ENCODE measurements at places on chromosomes 2 and 18.

- no peak for DNase-seq
Measured at GRCh38 chr18:30440351-30440750, 602.2 kb downstream of the DSC3 start.

DNA sequence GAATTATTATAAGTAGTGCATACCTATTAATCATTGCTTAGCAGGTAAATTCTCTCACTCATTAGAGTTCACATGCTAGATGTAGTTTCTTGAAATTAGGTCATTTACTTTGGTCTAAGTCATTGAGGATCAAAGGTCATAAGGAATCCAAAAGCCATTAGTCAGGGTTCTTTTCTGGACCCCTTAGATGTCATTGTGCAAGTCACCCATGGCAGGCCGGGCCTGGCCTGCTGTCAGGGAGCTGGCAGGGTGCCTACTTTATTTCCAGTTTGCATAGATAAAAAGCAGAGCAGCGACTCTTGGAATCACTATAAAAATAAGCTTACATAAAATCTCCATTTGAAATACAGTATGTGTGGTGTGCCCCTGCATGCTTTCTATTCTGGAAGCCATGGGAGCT is 91.3 kb downstream of the MEIS1 start:
- no peak for DNase-seq

GRCh38 chr2:16413285-16413684 is 252.3 kb downstream of the CYRIA start:
- no peak for DNase-seq

GRCh38 chr2:150520887-150521664 is 33.6 kb upstream of the RND3 start:
- DNase-seq, result no peak

- DNase-seq, result no peak
Measured at GRCh38 chr2:164700390-164700789, 79.1 kb upstream of the GRB14 start.

DNA sequence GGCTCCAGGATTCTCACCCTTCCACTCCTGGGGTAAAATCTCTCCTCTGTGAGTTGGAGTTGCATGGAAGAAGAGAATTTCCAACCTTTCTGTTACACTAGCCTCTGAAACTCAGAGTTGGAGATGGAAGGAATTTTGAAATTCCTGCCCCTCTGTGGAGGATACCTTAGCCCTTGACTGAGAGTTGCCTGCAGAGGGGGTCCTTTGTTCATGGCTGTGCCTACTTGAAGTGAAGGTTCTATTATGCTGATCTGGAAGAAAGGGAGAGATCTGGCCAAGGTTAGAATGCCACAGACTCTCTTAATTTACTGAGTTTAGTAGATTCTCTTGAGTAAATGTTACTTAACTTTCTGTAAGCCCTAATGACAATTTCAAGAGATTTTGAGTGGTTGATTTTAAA is 626.6 kb upstream of the GYPC start:
- no peak for DNase-seq

DNA sequence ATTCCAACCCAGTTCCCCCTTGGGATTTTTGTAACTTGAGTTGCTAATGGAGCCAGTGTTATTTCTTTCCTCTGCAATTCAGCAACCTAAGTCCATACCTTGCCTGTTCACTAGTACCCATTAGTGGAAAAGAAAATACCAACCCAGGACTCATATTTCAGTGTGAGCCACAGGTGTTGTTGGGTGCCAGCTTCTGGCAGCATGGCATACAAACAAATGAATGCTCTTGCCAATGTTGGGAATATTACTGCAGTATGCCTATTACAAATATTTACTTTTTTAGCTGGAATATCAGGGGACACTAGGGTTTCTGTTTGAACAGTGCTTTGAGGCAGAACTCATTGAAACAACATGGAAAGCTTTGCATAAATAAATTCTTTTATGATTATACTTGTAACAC is 130.2 kb downstream of the NCKAP5 start:
- DNase-seq, result no peak

GRCh38 chr2:113711851-113712250 is 44.6 kb downstream of the SLC35F5 start:
- DNase-seq, result no peak

- DNase-seq, result no peak
Measured at GRCh38 chr18:34626404-34627136, 83.5 kb upstream of the DTNA start.

GRCh38 chr2:135030826-135031225 is 16.4 kb downstream of the MAP3K19 start:
- DNase-seq, result no peak

DNA sequence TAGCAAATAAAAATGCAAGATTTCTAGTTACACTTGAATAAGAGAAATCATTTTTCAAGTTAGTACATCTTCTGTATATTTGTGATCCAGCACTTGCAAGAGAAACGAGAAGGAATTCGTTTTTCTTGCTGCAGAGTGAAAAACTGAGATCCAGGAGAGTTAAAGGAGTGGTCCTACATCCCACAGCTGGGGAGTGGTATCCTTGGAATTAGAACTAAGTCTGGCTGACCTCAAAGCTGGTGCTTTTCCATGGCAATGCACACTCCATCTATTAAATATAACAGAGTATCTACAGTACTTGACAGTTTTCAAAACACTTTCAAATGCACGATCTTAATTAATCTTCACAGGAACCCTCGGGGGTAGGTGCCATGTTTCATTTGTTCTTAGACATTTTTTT is 46.8 kb downstream of the TRIB2 start:
- DNase-seq, result no peak

DNA sequence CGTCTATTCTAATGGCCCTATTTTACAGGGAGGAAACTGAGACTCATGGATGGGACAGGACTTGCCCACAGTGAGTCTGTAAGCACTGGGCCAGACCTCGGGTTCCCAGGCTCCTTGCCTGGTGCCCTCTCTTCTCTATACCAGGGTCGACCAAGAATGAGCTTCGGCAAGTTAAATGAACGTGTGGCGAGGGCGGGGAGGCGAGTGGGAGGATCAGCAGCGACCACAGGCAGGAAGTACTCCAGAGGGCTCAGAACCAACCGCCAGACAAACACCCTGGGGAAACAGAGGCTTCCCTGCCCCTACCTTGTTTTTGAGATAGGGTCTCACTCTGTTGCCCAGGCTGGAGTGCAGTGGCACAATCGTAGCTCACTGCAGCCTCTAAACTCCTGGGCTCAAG is 177.7 kb upstream of the SMAD2 start:
- DNase-seq, result no peak

DNA sequence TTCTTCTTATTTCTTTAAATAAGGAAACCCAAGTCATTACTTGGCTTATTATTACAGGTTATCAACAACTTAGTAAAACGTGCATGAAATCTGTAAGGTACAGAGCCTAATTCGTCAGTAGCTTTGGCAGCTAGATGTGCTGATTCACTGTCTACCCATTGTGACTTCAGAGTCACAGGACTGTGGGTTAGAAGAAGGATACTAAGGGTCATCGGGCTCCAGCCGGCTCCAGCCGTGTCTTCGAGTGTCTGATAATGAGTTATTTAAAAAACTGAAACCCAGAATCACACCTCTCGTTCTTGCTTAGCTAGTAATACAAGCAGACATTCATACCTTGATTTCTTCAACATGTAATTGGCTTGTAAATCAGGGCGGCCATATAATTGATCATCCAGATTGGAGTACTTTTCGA is 170.5 kb downstream of the FMNL2 start:
- no peak for DNase-seq

DNA sequence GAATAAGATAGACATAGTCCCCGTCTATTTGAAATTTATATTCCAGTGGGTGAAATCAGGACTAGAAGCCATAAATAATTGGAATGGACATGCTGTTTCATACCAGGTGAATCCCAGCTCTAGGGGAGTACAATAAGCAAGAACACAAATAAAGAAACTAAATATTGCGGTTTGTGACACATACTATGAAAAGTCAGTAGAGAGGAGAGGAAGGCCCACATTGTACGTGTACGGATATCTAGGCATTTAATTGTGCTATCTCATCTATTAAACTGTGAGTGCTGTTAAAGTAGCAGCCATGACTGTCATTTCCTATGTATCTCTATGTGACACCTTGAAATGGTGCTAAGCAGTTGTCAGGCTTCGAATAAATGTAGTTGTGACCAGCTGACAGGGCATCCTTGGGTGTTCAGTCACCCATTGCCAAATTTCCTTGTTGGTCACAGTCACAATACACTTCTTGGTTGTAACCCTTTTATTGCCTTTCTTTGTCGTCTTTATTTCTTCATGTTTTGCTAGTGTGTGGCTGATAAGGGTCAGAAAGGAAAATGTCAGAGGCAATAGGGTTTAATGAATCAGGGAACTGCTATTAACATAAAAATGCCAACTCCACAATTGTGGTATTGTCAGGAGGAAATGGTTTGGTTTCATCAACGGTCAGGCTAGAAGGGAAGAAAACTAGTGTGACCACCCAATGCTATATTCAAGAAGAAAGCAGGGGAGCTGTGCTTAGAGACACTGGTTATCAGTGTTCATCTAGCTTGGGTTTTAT is 31.5 kb downstream of the CPO start:
- no peak for DNase-seq

DNA sequence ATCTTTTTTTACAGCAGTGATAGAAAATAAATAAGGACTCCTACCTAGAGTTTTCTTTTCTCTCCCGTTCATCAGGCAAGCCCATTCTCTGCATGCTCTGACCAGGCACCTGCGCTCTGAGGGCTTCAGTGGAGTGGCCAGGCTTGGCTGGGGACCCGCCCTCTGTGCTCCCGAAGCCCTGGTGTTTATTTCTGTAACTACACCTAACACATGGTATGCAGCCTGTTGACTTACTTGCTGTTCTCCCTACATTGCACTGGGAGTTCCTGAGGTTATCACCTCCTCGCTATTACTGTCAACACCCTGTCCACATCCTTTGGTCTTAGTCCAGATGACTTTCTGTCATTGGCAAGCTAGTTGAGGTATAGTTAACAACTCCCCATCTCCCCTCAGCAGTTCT is 317.7 kb downstream of the LPIN1 start:
- no peak for DNase-seq

DNA sequence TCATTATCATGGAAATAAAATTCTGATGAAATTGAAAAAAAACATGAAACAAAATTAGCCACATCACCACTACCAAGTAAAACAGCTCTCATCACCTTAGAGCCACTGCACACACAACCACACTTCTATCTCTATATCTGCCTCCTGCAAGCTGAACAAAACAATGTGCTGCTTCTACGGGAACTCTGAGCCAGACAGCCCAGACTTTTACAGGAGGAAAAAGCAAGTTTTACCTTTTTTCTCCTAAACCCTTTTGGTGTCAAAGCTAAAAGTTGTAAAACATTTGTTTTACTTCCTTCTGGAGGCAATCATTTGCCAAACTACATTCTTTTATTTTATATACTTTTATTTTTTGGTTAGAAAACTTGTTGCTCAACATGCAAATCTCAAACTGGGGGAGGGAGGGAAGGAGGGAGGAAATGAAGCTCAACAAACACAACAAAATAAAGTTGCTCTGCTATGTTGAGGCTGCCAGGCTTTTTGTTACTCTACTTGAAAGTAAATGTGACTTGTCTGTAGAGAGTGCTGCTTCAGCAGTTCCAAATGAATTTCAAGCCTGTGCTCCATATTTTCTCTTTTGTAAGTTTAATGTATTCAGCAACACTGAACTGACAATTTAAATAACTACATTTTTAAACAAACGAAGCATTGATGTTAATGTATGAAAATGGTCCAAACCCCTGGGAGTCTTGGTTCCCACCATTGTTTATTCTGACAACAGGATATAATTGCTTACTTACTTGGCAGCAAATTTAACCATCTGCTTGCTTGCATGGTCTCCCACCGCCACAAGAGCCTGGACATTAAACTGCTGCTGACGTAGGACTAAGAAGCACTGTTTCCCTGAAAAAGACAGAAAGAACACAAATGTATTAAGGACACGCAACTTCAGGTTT is 24.5 kb downstream of the DARS1 start:
- no peak for DNase-seq

DNA sequence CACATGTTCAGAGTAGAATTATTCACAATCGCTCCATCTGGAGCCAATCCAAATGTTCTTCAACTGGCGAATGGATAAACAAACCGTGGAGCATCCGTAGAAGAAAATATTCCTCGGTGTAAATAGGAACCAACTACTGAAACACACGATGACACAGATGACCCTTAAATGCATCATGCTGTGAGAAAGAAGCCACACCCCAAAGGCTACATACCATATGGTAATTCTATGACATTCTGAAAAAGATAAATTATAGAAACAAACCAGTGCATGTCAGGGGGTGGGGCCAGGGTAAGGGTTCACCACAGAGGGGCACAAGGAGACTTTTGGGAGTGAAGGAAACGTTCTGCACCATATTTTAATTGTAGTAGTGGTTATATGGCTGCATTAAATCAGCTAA is 312.2 kb upstream of the SMIM21 start:
- DNase-seq, result no peak

DNA sequence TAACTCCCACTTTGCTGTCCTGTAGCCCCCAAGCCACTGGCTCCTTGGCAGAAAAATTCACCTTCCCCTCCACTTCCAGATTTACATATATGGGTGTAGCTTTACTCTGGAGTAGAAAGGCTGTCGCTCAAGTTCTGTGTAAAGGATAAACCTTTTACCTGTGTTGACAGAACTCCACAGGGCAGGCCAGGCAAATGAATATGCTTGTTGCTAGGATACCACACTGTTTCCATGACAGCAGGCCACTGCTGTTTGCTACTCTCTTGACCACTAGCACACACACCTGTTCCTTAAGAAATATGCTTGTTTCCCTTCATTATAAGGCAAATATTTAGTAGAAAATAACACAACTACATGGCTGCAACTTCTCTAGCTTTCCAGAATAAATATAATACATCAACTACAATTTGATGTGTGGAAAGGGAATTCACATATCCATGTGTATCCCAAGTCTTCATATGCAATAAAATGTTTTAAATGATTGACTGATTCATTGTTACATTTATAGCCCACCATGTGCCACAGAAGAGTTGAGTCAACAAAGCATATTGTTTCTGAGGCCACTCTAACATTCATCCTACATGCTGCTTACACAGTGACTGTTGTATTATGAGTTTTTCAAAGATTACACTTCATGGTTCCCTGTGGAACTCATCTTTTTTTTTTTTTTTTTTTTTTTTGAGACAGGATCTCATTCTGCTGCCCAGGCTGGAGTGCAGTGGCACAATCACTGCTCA is 56.2 kb upstream of the ROCK1 start:
- no peak for DNase-seq

GRCh38 chr2:85369500-85369899 is 14.9 kb downstream of the ELMOD3 start:
- DNase-seq, result no peak

GRCh38 chr2:209501579-209501978 is 77.7 kb downstream of the MAP2 start:
- DNase-seq, result no peak

All from sciatic nerve (tissue), 2 donors.